Memory B cell (primary cell): ENCODE measurements at places on chromosomes 3 and 15.

DNA sequence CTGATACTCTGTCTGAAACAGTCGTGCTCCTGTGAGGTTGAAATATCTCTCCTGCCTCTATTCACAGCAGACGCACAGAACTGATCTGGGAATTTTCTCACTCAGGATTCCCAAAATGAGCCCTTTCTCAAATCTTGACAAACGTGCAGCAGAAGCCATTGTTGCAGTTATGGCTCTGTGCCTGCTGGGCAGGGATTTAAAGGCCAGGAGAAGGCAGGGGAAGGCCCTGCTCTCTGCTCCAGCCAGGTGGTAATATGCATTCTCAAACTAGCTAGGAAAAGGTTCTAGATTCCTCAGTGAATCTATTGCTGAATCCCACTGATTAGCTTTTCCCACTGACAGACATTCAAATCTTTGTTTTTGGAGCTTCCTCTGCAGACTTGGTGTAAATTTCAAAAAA lies 2.2 kb downstream of the MINAR1 start:
- DNase-seq, result no peak

- no peak for DNase-seq
Measured at GRCh38 chr15:64324165-64324877, 31.7 kb downstream of the CSNK1G1 start.

- no peak for DNase-seq
Measured at GRCh38 chr15:39455471-39455991, 125.3 kb upstream of the THBS1 start.

DNA sequence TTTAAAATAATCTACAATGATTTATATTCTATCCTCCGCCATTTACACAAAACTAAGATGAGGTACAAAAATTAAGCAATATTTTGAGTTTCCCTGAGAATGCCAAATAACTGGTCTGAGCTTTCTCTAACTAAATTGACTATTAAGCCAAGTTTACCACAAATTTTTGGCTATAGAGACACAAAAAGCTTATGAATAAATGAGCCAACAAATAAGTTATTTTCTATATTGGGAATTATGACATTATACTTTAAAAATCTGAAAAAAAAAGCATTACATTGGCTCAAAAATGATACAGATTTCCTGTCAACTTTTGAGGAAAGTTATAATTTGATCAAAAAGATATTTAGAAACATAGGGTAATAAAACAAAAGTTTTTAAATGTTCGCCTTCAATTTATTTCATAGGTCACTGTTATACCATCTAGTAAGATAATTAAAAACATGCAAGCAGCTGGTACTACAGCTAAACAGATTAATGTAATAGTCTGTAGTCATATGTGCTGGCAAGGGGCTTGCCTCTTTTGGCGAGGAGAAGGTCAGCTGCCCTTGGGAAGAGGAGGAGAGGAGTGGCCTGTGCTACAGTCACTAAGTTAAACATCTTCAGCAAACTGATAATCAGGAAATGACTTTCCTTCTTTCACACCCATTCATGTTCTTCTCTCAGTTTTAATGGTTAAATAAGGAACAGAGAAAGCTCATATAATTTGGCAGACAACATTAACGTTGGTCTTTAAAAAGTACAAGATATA lies 318.5 kb downstream of the TBC1D5 start:
- DNase-seq, result no peak

DNA sequence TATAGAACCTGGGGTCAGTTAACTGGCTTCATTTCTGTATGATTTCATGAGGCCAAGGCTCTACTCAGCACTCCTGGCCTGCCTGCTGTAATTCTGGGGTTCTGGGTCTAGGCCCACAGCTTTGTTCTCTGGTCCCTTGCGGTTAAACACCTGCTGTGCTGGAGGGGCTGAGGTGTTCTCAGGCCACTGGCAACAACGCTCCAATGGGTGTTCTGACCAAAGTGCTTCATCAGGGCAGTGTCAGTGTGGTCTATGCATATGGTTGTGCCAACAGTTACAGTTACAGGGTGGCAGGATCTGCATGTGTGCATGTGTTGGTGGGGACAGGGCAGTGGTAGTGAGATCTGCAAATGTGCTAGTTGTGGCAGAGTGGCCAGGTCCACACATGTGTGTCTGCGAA lies 64.1 kb upstream of the GMNC start:
- no peak for DNase-seq

DNA sequence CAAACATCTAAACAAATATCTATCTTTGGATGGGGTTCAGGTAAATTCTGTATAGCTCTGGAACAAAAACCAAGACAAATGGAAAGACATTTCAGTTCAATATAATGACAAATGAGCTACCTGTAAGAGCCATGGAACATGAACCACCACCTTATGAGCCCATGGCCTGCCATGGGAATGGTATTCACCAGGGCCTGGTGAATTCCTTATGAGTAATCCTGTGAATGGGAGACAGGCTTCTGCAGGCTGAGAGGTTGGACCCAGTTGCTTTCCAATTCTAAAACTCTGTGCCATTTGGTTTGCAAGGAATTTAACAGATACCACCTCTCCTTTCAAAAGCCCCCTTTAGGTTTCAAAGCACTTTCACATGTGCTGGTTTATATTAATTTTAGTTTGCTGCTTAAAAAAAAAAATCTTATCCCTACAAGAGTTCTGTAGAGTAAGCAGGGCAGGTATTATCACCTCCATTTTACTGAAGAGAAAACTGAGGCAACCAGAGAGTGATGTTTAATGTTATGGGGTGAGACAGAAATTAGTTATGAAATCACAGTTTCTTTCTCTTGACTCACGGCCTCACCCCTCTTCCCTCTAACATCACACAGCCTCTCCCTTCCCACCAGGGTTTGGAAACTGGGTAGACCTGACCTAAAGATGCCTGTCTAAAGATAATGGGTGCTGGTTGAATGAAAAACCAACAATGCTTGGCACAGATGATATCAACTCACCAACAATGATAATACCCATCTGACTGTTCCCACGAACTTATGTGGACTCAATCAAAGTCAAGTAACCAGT lies 397.6 kb upstream of the WNT5A start:
- no peak for DNase-seq

DNA sequence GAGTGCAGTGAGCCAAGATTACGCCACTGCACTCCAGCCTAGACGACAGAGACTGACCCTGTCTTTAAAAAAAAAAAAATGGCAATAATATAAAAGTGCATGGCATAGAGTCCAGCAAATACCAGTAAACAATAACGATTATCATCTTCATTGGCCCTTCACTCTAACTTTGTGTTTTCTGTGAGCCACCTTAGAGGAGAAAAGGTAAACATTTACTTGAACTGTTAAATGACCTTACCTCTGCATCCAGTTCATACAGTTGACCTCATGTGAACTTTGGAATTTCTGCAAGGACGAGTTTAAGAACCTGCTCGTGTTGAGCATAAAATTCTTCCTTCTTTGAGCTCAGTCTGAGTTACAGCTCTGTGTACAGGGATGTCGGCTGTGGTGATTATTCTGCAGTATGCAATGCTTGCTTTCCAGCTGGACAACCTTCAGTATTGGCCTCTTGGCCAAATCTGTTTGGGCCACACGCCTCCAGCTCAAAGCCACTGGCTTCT lies 56.6 kb downstream of the RLBP1 start:
- no peak for DNase-seq

GRCh38 chr3:122960652-122961051 lies 66.9 kb downstream of the SEMA5B start:
- no peak for DNase-seq

GRCh38 chr3:46624975-46625490 lies 12.7 kb downstream of the FAM240A start:
- no peak for DNase-seq

GRCh38 chr3:106130384-106131198 lies 261.8 kb upstream of the CBLB start:
- DNase-seq, result no peak
